ENCODE measurements at places on chromosomes 13 and 19. TPM values are rescaled to one million over a fixed set of nuclear protein-coding genes. Genes with fewer than 3 reads are reported as not detected.

P2RY11 gene
- total RNA-seq = 73.9 TPM

WTIP gene
- total RNA-seq = 0.70 TPM

LATS2 gene
- 6.8 TPM for total RNA-seq

PSG11 gene
- total RNA-seq = not detected

ZNF714 gene
- total RNA-seq = 35.7 TPM

DHPS gene
- 140 TPM for total RNA-seq

MCEMP1 gene
- total RNA-seq = not detected

CRX gene
- total RNA-seq = not detected

CCDC97 gene
- total RNA-seq = 28.8 TPM

SLC6A16 gene
- 2.0 TPM for total RNA-seq

DNA sequence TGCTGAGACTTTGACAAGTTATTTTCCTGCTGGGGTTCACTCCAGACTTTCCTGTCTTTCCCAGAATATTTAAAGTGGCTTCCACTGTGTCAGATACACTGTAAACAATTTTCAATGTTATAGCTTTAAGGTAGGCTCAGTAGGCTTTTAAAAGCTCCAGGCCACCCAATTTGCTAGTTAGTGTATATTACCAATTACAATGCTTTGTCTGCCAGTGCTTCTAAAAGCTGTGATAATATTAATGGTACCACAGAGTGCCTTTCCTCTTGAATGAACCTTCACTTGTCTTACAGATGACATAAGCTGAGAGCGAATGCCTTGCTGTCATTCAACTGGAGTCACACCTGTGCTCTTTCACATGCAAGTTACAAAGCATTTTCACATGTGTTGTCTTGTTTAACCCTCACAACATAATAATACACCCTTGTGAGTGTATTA lies 239.7 kb upstream of the HTR2A start:
- H3K4me1 ChIP-seq = no peaks in the 10 kb centered on the region
- no peak overlapping the region for H3K4me3 ChIP-seq
- H3K27ac ChIP-seq = no peak overlapping the region
- H3K36me3 ChIP-seq = no peaks in the 10 kb centered on the region
- no peaks in the 10 kb centered on the region for H3K27me3 ChIP-seq

DNA sequence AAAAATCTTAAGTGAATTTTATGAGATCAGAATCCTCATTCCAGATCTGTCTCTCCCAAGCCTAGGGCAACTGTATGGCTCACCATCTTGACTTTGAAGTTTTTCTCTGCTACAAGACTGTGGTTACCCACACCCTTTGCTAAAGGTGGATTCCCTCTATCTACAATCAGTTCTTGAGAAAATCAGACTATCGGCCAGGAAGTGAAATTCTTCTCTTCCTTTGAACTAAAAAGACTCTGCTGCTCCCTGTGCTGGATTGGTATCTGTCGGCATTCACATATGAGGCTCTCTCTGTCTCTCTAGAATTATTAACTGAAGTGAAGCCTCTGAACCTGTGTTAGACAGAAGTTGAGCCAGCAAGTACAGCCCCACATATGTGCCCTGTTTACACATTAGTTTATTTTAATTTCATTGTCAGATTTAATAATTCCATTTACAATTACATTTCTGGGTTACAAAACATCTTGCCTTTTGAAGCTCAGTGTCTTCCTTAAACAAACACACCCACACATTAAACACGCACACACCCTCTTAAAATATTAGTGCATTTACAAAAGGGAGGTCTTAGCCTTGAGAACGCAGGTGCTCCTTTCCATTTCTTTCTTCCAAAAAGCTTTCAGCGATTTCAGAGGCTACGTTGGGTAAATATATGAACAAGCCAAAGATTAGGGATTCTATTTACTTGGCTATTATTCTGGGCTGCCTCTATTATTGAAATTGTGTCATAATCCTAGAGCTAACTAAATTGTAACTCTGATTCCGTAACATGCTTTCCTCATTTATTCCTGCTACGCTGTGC lies 145.7 kb downstream of the MIPEP start:
- peak overlapping the region; percentile 88 for H3K27ac ChIP-seq
- peak; percentile 14 for DNase-seq
- H3K27me3 ChIP-seq = no peaks in the 10 kb centered on the region
- H3K4me1 ChIP-seq = peaks cover 30% of the 10 kb centered on the region
- H3K36me3 ChIP-seq = no peaks in the 10 kb centered on the region

DNA sequence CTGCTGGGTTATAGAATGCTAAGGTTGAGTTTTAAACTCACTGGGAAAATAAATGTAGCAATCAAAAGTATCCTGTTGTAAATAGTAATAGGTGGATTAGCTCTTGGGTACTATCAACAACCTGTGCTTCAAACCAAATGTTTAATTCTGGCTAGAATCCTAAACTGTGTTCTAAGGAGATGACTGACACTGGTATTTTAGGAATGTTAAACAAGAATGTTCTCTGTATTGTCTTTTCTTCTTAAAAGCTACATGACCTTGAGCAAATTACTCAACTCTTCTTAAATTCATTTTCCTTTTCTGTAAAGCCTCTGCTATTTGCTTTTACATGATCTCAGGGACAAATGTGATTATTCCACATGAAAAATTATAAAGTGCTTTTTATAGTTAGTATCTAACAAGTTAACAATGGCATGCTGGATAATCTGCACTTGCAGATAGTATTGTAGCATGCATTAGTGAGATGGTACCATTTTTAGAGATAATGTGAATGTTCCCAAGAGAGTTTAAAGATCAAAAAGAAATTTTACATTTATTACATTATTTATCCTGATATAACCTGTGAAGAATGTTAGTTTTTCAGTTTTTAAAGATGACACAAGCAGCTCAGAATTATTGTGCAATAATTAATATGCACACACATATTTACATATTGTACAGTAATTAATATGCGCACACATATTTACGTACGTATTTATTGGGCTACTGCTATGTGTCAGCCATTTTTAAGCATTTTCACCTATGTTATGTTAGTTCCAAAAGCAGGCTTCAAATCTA lies 13.6 kb upstream of the EPSTI1 start:
- H3K36me3 ChIP-seq = peaks cover 2% of the 10 kb centered on the region
- H3K4me1 ChIP-seq = peaks cover 11% of the 10 kb centered on the region
- no peak for DNase-seq
- no peak overlapping the region for H3K4me3 ChIP-seq
- no peak overlapping the region for H3K27ac ChIP-seq

GRCh38 chr19:43541920-43542650 lies 9.1 kb downstream of the ZNF575 start:
- no peak overlapping the region for H3K4me3 ChIP-seq
- DNase-seq = no peak
- H3K27ac ChIP-seq = no peak overlapping the region
- peaks cover 15% of the 10 kb centered on the region for H3K36me3 ChIP-seq
- H3K27me3 ChIP-seq = no peaks in the 10 kb centered on the region
- H3K4me1 ChIP-seq = no peaks in the 10 kb centered on the region

- no peaks in the 10 kb centered on the region for H3K36me3 ChIP-seq
- H3K4me3 ChIP-seq = no peak overlapping the region
- peaks cover 47% of the 10 kb centered on the region for H3K4me1 ChIP-seq
- H3K27ac ChIP-seq = peak overlapping the region; percentile 30
These were observed 110.5 kb downstream of the LRCH1 start for GRCh38 chr13:46663206-46664037.

DNA sequence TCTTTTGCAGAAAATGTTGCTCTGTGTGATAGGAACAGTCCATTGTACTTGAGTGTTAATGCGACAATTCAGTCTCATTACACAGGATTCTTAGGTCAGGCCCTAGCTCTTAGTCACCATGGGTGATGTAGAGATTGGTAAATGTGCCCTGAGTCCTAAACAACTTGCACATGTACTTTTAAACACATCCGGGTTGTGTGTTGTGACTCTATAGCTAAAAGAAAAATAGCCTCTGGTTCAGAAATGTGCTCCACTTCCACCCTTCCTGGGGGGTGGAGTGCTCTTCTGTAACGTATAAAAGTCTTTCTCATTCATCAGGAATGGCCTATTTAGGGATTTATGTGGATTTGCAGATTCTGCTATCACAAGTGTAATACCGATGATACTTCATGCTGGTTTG lies 5.2 kb downstream of the SPATA13 start:
- peaks cover 24% of the 10 kb centered on the region for H3K36me3 ChIP-seq
- H3K27me3 ChIP-seq = peaks cover 9% of the 10 kb centered on the region
- H3K27ac ChIP-seq = no peak overlapping the region
- H3K4me1 ChIP-seq = peaks cover 55% of the 10 kb centered on the region
- no peak overlapping the region for H3K4me3 ChIP-seq
- DNase-seq = no peak

- no peaks in the 10 kb centered on the region for H3K27me3 ChIP-seq
- peaks cover 11% of the 10 kb centered on the region for H3K4me1 ChIP-seq
- DNase-seq = no peak
These were observed 21.6 kb upstream of the MRI1 start for GRCh38 chr19:13742756-13743155.

DNA sequence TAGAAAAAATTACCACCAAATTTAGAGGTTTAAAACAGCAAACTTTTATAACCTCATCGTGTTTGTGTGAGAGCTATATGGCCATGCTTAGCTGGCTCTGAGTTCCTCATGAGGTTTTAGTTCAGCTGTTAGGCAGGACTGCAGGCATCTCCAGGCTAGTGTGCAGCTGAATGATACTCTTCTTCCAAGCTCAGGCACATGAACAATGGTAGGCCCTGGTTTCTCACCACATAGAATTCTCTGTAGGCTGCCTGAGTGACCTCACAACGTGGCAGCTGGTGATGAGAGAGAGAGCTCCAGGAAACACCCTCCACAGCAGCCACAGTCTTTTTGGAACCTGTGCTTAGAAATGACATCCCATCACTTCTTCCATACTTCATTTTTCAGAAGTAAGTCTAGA lies 540.6 kb upstream of the MIR17HG start:
- no peak overlapping the region for H3K27ac ChIP-seq
- no peak for DNase-seq
- no peaks in the 10 kb centered on the region for H3K36me3 ChIP-seq
- no peaks in the 10 kb centered on the region for H3K4me1 ChIP-seq
- no peak overlapping the region for H3K4me3 ChIP-seq

DNA sequence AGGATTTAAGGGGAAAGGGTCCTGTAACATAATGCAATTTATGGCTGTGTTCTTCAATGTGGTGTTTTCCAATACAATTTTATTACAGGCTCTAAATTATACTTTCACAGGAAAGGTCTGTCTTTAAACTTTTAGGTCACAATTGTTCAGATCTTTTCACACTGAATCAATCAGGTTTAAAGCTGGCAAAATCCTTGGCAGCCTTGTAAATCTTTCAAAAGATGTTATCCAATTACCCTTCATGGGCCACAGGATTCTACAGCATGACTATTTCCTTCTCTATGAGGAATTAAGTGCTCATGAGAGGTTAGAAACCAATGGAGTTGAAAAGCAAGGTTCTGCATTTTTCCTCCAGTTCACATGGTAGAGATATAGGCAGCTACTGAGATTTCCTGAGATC lies 211.5 kb upstream of the MIR17HG start:
- no peak overlapping the region for H3K4me3 ChIP-seq
- no peak for DNase-seq
- H3K4me1 ChIP-seq = no peaks in the 10 kb centered on the region
- H3K36me3 ChIP-seq = no peaks in the 10 kb centered on the region

- no peaks in the 10 kb centered on the region for H3K36me3 ChIP-seq
- H3K4me3 ChIP-seq = peak overlapping the region; percentile 97
- DNase-seq = no peak
- H3K27me3 ChIP-seq = no peaks in the 10 kb centered on the region
- H3K4me1 ChIP-seq = peaks cover 55% of the 10 kb centered on the region
These were observed 26.2 kb downstream of the CCNE1 start for GRCh38 chr19:29837996-29838395.

GRCh38 chr19:17294051-17294891 lies 9.0 kb downstream of the ABHD8 start:
- H3K36me3 ChIP-seq = peaks cover 3% of the 10 kb centered on the region
- no peaks in the 10 kb centered on the region for H3K27me3 ChIP-seq
- no peak overlapping the region for H3K27ac ChIP-seq
- peak; percentile 69 for DNase-seq

GRCh38 chr13:99681695-99682094 lies 180.4 kb downstream of the TM9SF2 start:
- no peaks in the 10 kb centered on the region for H3K27me3 ChIP-seq
- no peak overlapping the region for H3K27ac ChIP-seq
- DNase-seq = no peak
- H3K4me3 ChIP-seq = no peak overlapping the region

- H3K27me3 ChIP-seq = no peaks in the 10 kb centered on the region
- H3K27ac ChIP-seq = peak overlapping the region; percentile 55
- no peak for DNase-seq
- H3K4me3 ChIP-seq = no peak overlapping the region
- H3K36me3 ChIP-seq = peaks cover 11% of the 10 kb centered on the region
These were observed 8.5 kb upstream of the EEF1AKMT1 start for GRCh38 chr13:20782116-20782708.

DNA sequence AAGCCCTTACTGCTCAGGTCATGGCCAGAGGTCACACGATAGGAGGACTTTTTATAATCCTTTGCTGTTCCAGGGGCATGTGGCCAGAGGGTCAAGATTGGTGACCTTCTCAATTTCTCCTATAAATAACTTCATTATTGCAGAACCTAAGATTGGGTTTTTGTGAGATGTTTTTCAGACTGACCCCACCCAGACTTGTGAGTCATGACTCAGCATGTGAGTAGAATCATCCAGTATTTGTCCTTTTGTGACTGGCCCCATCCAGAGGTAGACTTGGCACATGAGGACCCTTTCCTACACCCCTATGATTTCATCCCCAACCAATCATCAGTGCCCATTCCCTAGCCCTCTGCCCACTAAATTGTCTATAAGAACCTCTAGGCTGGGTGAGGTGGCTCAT lies 84.5 kb upstream of the ABCC4 start:
- H3K27me3 ChIP-seq = peaks cover 4% of the 10 kb centered on the region
- no peak overlapping the region for H3K27ac ChIP-seq
- H3K4me3 ChIP-seq = no peak overlapping the region
- DNase-seq = no peak

DNA sequence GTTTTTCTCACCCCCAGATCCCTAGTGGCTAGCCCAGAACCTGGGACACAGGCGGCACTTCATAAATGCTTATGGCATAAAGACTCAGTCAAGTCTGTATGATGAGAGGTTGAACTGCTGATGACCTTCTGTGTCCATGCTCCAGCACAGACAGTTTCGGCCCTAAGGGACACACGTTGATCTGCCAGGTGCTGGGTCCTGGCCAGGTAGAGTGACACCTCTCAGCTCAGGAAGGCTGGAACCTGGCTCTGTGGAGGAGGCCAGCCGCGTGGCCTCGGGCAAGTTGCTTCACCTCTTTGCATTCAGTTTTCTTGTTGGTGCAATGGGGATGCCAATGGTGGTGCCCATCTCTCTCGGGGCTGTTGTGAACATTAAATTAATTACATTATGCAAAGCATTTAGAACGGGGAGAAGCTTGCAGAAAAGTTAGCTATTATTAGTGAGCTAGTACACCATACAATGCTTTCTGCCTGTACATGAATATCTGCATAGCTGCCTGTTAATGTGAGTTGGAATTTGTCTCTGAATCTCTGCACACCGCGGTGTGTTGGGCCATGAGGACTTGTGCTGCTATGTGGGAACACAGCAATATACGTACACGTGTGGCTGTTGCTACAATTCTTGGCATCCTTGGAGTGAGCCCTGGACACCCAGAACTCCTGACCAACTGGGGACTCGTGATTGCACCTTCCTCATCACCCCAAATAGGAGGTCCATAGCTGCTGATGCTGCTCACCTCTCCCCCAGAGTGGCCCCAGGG lies 8.4 kb downstream of the GADD45B start:
- H3K36me3 ChIP-seq = peaks cover 13% of the 10 kb centered on the region
- no peak for DNase-seq
- peaks cover under 1% of the 10 kb centered on the region for H3K4me1 ChIP-seq
- no peak overlapping the region for H3K4me3 ChIP-seq
- H3K27me3 ChIP-seq = peaks cover 19% of the 10 kb centered on the region
- no peak overlapping the region for H3K27ac ChIP-seq

- no peak for DNase-seq
- peaks cover 32% of the 10 kb centered on the region for H3K36me3 ChIP-seq
- H3K27ac ChIP-seq = no peak overlapping the region
- peaks cover 67% of the 10 kb centered on the region for H3K4me1 ChIP-seq
- no peaks in the 10 kb centered on the region for H3K27me3 ChIP-seq
These were observed 96.8 kb upstream of the DOCK9 start for GRCh38 chr13:99074693-99075092.
